ENCODE measurements at places on chromosomes 7 and 10.

GRCh38 chr10:64080071-64080470 is 558.9 kb downstream of the REEP3 start:
- DNase-seq, result no peak

DNA sequence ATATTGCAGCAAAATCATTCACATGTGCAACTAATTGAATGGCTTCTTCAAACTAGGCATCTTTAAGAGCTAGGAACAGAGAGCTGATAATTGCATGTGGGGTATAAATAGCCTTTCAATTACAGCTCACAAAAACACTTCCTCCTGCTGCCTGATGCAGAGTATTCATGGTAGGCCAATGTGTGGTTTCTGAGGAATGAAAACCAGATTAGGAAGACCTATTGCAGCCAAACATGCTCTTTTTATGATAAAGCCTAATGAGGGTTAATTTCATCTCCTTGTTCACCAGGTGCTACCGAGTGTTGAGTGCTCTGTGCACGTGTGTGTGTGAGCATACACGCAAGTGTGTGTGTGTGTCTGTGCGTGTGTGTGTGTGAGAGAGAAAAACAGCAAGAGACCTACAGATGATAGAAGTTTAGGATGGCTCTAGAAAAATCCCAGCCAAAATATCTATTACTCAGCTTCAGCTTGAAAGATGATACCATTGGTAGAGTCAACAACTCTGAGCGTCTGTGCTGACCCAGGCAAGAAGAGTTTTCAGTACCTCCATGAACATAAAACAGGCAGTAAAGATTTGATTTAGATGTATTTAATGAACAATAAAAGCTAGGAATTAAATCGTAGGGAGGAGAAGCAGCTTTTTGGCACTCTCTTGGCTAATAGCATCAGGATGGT is 448.5 kb upstream of the ANKRD30A start:
- no peak for DNase-seq

- DNase-seq, result no peak
Measured at GRCh38 chr7:130219871-130220270, 12.2 kb downstream of the SSMEM1 start.

- no peak for DNase-seq
Measured at GRCh38 chr7:102310414-102310815, 23.7 kb downstream of the SH2B2 start.

DNA sequence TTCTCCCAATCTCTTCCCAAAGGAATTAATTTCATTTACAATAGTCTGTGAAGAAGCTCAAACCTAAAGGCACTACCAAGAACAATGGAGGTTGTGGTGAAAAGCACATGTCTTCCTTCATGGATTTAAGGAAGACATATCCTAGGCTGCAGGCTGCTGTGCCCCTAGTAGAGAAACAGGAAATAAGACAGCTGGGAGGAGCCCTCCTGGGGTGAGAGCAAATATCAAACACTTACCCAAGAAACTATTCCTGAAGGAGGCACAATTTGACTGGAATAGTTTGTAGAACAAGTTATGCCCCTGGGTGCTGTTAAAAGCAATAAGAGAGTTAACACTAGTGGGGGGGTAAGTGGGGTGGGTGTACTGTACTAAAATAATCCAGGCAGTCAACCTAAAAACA is 30.1 kb downstream of the PDZD8 start:
- DNase-seq, result no peak

DNA sequence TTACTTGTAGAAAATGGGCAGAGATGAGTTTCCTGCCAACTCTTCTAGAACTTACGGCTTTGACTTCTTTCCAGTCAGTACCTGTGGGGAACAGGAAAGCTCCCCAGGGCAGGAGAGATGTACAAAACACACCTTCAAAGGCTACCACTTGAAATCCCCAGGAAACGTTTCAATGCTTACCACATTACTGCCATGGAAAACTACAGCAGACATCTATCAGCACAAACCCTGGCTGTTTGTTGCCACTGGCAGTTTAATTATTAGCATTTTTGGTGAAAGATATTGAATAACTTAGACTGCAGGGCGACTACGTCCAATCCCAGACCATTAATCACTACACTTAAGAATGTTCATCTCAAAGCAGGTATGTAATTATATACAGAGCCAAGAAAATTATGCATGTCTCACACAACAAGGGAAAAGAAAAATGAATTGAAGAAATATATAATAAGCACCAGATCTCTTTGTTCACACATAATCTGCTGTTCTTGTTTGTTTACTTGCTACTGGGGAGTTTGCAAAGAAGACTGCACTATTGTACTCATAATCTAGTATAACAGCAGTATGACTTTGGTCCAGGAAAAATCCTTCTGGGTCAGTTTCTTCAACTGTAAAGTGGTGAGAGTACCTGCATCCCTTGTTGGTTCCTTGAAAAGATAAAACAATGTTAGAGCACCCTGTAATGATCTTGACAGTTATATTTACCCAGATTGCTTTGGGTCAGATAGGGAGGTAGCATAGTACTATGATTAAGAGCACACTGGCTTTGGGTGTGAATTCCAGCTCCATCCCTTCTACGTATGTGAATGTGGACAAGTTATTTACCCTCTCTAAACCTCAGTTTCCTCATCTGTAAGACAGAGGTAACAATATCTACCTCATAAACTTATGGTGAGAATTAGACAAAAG is 138.3 kb downstream of the DOCK4 start:
- no peak for DNase-seq

GRCh38 chr7:33547880-33548279 is 357.5 kb upstream of the BMPER start:
- DNase-seq, result no peak

- no peak for DNase-seq
Measured at GRCh38 chr10:108749042-108749441, 1174.3 kb downstream of the XPNPEP1 start.

GRCh38 chr10:78657163-78657861 is 411.5 kb upstream of the ZMIZ1 start:
- peak; percentile 77 for DNase-seq

DNA sequence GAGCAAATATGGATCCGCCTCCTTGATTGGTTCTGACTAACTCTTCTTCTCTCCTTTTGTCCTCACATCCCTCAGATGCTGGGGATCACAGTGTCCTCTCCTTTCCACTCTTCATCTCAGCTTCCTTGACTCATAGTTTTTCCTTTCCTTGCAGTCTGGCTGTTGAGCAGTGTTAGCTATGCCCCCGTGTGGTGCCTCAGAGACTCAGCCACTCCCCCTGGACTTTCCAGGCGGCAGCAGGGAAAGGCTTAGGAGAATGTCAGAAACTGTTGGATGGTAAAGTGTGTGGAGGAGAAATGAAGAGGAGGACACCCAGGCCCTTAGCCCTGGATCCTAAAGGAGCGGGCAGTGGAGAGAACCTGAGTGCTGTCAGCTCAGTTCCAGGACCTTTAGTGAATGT is 267.5 kb downstream of the CELF2 start:
- DNase-seq, result no peak

GRCh38 chr10:71294091-71294561 is 24.9 kb upstream of the SLC29A3 start:
- no peak for DNase-seq

- peak; percentile 2 for DNase-seq
Measured at GRCh38 chr7:28017372-28017771, 163.2 kb downstream of the JAZF1 start.

DNA sequence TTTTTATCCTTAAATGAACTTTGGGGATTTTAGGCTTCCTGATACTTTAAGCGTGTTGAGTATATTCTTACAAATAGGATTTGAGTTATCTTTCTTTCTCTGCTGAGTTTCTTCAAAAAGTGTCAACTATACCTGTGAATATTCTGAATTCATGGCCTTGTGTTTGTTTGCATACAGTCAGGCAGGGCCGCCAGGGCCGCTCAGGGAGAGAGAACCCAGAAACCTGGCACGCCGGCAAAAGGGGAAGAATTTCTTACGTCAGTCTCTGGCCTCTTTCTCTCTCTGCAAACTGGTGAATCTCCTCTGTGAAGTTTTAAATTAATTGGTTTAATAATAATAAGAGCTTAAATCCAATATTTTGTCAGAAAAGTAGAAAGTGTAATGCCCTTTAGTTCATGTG is 29.3 kb upstream of the BNIP3 start:
- peak; percentile 28 for DNase-seq

DNA sequence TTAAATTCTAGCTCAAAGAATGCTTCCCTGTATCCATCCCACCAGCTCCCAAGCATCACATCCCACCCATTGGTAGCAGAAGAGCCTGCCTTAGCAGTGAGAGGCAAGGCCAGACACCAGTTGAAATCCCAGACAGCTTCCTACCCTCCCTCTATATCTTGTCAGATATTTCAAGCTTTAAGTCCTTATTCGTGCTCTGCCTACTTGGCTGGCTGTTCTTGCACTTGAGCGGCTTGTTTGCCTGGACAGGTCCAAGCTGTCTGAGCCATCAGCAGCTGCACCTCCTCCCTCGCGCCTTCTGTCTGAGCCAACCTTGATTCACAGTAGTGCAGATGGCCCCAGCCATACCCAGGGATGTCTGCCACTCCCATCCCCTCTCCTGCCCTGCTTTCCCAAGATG is 16.4 kb downstream of the LRRC4 start:
- no peak for DNase-seq

DNA sequence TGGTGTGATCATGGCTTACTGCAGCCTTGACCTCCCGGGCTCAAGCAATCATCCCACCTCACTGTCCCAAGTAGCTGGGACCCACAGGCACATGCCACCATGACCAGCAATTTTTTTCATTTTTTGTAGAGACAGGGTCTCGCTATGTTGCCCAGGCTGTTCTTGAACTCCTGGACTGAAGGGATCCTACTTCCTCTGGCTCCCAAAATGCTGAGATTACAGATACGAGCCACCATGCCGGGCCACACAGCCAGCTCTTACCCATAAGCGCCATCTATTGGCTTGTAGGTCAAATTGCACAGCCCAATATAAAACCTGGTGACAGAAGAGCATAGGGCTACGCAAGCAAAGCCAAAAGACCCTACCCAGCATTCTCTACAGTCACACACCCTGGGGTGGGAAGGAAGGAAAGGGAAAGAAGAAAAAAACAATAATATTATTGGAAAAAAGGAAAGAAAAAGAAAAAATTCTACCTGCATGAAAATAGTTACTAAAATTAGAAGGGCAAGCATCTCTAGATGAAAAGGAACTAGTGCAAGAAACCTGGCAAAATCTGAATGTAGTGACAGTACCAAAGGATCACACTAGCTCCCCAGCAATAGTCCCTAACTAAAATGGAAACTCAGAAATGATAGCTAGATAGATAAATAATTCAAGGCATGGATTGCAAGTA is 29.4 kb upstream of the AMPH start:
- peak; percentile 77 for DNase-seq

DNA sequence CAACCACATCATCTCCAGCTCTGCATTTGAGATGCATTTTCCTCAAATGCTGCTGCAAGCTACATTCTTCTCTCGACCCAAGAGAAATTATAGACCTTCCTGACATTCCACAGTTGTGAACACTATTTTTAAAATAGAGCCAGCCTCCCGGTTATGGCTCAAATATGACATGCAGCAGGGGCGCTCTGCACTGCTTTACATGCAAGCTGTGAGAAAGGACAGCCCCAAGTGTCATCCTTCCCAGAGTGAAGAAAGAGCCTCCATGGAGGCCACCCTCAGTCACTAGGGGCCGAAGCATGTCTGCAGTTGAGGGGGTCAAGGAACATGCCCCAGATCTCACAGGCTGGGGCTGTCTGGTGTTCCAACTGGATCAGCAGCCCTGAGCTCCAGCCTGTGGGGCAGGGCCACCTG is 63.9 kb upstream of the CHST15 start:
- DNase-seq, result no peak

GRCh38 chr10:125084614-125085257 is 75.6 kb downstream of the CTBP2 start:
- DNase-seq, result no peak

DNA sequence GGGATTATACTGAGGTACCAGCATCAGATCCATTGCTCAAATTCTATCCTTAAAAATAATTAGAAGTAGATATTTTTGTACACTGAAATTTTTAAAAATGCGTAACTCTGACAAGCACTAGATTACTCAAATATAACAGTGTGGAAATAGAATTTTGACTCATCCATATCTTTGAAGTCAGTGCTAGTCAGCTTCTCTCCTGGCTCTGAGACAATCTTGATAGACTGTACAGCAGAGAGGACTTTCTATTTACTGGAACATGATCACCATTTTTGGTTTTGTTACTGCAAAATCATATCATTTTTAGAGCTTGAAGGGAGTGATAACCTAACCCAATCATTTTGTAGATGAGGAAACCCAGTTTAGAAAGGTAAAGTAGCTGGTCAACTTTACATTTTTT is 195.0 kb downstream of the MTERF1 start:
- DNase-seq, result no peak

DNA sequence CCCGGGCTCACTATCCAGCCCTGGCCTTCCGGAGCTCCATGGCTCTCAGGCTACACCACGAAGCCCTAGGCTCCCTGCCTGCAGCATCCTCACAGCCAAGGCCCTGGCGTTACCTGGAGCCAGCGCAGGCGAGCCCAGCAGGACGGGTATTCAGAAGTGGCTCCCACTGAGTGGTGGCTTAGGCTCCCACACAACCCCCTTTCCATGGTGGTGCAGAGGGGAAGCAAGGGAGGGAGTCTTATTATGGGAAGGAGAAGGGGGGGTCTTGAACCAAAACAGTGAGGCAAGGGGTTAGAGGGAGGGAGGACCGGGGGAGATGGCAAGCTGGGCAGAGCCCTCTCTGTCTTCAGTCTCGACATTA is 29.6 kb upstream of the NDST2 start:
- no peak for DNase-seq

GRCh38 chr10:110110338-110110737 is 97.1 kb upstream of the MXI1 start:
- DNase-seq, result no peak

DNA sequence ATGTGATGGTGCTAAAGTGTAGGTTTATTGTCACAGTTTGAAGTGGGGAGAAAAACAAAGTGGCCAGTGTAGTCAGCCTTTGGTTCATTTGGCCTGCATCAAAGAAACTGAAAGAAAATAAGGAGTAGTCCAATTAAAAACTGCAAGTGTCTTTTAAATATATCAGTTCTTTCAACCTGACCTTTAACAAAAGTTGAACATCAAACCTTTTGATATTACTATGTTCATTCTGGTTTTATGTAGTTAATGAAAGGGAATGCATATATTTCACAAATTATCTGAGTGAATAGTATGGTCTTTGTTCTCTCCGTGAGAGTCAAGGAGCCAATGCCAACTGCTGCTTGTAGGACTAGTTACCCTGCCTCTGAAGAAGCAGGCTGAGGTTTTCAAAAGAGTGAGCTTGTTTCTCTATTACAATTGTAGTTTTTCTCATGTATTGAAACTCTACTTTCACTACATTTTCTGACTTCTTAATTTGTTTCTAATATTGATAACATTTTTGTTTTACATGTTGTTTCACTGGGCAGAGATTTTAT is 1160.8 kb upstream of the LRRTM3 start:
- DNase-seq, result no peak

GRCh38 chr7:17706275-17706674 is 234.0 kb downstream of the SNX13 start:
- DNase-seq, result no peak

- DNase-seq, result no peak
Measured at GRCh38 chr10:24570658-24571426, 152.8 kb downstream of the ARHGAP21 start.

DNA sequence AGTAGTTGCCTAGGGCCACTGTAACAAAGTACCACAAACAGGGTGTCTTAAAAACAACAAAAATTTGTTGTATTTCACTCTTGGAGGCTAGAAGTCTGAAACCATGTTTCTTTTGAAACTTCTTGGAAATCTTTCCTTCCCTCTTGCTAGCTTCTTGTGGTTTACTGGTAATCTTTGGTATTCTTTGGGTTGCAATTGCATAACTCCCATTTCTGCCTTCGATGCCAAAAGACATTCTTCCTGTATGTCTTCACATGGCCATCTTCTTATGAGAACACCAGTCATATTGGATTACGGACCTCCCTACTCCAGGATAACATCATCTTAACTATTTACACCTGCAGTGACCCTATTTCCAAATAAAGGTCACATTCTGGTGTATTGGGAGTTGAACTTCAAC is 357.4 kb downstream of the PPP1R3A start:
- DNase-seq, result no peak

Data from inflammatory macrophage (primary cell).